ENCODE measurements at places on chromosomes 6 and 20.
A peak's percentile ranks its signal among the peaks of the same experiment; 100 is the strongest.

DNA sequence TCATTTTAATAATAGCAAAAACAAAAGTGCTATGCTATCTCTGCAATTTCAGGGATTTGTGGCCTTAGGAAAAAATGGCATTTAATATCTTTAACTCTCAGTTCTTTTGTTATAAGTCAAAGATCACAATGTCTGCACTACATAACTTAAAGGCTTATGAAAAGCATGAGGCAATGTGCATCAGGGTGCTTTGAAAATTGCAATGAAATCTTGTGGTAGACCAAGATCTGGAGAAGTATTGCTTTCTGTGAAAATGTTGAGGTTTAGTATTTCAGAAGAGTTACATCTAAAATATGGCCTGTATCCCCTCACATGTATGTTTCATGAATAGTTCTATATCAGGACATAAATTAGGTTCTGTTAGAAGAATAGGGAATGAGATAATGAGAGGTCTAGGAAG is 200.6 kb downstream of the MEI4 start:
- DNase-seq: no peak

- DNase-seq: no peak
Observed at GRCh38 chr6:70834520-70834919, 122.3 kb downstream of the B3GAT2 start.

- peak; percentile 15 for DNase-seq
Observed at GRCh38 chr6:51753635-51754034, 333.8 kb downstream of the PKHD1 start.

- no peak for DNase-seq
Observed at GRCh38 chr6:106639812-106640211, 10.4 kb downstream of the QRSL1 start.

- no peak for DNase-seq
Observed at GRCh38 chr20:45953672-45954071, 18.3 kb downstream of the ZNF335 start.

GRCh38 chr20:14049111-14049510 is 53.8 kb downstream of the MACROD2 start:
- no peak for DNase-seq

DNA sequence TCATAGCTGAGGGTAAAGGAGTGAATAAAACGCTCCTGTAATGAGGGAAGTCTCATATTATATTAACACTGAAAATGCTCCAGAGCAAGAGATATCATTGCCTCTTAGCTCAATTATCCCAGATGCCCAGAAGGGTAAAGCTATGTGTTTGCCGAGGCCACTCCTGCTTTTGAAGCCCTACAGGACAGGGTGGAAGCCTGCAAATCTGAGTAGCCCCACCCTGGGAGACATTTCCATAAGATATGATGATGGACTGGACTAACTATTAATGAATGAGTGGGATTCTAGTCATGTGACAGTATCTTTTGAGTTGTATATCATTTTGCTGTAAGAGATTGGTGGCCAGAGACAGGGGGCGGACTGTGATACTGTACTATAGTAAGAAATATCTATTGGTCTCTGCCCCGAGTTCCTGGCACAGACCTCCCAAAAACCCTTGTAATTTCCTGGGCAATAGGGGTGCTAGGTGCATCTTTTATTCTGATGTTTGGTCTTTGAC is 10.5 kb upstream of the SLC22A2 start:
- DNase-seq: no peak

DNA sequence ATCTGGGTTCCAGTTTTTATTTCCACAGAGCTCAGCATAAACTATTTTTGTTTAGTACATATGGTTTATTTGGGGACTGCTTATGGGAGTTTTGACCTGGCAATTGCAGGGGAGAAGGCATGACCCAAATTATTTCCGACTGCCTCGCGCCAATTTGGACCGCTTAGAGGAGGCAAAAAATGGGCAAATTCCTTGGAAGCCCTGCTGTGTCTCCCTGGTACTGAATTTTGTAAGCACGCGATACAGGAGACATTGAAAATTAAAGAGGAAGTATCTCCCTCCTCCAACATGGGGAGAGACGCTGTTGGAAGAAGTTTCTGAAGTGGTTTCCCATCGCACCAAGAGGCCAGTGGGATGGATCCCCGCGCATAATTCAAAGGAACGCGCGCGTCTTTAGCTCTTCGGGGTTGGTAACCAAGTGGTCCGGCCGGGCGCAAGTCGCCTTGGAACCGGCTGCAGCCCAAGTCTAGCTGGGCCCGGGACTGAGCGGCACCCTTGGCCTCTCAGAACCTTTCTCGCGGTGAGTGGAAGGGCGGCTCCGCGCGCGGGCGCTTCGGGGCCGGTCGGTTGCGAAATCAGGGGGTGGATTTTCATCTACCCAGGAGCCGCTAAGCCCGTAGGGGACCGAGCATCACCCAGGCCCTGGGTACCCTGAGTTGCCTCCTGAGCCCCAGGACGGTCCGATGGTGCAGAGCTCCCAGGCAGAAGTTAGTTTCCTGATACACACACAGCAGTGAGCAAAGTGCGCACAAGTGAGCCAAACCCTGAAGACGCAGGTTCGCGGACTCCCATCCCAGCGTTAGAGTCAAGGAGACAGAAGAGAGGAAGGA is 6.2 kb downstream of the NKX2-2 start:
- no peak for DNase-seq

GRCh38 chr20:15248618-15249395 is 911.4 kb upstream of the FLRT3 start:
- no peak for DNase-seq
